ENCODE measurements at places on chromosomes 5 and 9.

DNA sequence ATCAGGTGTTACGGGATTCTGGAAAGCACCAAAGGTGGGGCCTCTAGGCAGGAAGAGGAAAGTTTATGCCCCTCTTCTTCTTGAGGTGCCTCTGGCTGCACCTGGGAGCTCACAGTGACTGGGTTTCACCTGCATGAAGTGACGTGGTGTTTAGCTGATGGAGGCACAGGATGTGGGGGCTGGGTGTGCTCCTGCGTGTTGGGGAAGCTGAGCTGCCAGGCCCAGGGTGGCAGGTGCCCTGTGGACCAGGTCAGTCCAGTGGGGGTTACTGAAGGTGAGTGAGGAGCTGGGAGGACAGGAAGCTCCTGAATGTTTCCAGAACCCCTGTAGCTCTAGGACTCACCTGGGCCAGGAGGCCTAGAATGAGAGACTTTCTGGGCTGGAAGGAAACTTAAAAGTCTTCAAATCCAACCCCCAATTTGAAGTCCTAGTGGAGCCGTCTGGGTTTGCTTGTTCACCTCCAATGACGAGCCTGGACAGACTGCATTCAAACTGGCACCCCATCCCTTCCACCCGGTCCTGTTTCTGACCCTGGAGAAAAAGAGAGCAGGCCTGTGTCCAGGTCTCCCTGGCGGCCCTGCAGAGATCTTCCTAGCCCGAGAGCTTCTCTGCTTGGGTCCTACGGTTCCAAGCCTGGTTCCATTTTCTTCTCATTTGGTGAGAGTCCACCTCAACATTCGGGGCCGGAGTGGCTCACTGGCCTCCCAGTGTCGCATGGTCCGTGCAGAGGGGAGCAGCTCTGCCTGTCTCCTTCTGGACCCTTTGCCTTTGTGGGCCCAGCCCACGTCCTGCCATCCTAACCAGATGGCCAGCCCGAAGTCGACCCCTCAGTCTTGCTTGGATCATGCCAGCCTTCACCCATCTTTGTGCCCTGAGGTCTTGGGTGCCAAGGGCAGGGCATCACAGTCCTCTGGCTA lies 22.3 kb downstream of the TRAF1 start:
- DNase-seq, result no peak

DNA sequence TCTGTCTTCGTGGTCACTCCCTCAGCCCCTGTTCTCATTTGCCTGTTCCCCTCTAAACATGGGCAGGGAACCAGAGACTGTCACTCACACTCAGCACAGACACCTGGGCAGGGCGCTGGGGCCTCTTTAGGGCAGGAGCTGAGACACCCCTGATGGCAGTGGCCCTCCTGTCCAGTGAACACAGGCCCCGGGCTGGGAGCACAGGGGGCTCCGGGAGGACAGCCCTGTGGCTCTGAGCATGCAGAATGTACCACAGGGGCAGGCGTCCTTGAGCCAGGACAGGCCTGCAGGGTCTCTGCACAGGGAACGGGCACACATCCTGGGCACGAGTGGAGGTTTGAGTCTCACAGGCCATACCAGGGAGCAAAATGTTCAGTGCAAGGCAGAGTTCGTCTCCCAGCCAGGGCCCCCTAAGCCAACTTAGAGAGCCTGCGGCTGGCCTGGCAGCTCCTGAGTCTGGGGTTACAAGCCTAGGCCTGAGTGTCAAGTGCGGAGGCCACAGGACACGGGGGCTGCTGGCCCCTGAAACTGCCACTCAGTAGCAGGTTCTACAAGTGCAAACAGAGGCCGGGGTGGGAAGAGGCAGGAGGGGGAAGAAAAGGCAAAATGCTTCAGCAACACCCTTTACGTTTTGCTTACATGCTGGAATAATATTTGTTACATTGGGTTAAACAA lies 55.9 kb upstream of the NKD2 start:
- no peak for DNase-seq

DNA sequence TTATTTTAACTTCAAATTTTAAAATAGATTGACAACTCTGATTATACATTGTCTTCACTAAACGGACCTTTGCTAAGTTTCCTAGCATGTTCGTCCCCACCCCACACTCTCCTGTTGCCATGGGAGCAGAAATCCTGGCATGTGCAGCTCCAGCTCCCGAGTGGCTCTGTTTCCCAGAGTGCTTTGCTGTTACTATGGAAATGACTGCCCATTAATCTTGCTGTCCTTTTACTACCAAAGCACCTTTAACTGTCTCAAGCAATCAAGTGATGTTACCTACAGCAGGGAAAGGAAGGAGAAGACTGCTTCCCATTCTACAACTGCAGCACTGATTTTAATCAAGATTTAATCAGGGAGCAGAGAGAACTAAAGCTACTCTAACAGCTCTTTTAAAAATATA lies 212.0 kb upstream of the KIF2A start:
- no peak for DNase-seq

DNA sequence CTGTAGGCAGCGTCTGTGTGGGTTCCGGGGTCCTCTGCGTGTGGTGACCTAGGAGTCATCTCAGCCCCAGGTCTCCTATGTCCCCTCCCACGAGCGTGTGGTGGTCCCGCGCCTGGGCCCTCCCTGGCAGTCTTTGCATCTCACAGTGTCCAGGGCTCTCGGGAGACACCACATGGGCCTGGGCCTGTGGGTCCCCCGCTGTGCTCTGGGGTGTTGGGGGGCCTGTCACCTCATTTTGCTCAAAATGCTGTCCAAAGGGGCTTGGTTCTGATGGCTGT lies 27.1 kb downstream of the CEP72 start:
- no peak for DNase-seq

GRCh38 chr5:135826221-135826525 lies 8.3 kb upstream of the SLC25A48 start:
- DNase-seq, result no peak

DNA sequence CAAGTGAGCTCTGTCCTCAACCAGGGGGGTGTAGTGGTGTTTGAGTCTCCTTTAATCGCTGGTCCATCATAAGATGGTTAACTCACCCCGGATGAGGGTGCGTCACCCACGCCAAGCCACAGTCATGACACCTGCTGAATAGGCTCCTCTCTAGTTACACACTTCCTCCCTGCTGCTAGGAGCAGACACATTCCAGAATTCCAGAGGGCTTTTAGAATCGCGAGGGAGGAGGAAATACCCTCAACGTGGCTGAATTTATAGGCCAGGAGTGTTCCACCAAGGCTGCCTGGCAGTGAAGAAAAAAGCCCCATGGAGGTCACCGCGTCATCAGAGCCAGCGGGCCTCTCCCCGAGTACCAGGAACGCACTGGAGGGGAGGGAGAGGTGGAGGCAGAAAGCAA lies 5.1 kb downstream of the GLRX start:
- DNase-seq, result peak; percentile 29

- DNase-seq, result peak; percentile 68
Measured at GRCh38 chr5:134371834-134372340, 518 bp downstream of the UBE2B start.

DNA sequence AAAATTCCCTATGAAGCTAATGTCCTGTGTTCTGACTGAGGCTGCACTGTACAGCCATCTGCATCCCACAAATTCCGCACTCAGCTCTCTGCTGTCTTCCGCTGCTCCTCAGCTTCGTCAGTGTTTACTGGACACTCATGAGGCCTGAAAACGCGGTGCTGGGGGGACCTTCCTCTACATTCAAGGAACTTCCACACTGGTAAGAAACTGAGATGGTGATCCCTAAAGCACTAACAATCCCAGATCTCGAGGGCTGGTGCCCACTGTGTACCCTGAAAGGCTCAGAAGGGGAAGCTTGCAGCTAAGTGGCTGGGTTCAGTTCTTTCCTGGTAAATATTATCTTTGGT lies 117.9 kb downstream of the NRG2 start:
- no peak for DNase-seq

- no peak for DNase-seq
Measured at GRCh38 chr9:82588301-82589180, 474.4 kb downstream of the RASEF start.

DNA sequence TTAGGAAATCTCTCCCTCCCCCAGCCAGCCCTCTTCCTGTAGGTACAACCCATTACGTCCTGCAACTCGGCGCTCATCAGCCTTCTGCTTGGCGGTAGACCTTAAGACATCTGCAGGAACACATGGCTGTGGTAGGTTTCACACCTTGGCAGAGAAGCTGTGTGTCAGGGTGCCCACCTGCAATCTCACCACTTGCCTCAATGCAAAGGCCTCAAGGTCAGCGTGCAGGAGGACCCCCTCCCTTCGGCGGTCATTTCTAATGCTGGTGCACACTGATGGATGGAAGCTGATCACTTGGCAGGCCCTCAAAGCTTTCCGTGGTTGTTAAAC lies 67.3 kb downstream of the CRB2 start:
- no peak for DNase-seq

GRCh38 chr5:58268268-58268667 lies 191.6 kb downstream of the PLK2 start:
- DNase-seq, result no peak

GRCh38 chr9:16624744-16625117 lies 245.7 kb downstream of the BNC2 start:
- DNase-seq, result no peak

DNA sequence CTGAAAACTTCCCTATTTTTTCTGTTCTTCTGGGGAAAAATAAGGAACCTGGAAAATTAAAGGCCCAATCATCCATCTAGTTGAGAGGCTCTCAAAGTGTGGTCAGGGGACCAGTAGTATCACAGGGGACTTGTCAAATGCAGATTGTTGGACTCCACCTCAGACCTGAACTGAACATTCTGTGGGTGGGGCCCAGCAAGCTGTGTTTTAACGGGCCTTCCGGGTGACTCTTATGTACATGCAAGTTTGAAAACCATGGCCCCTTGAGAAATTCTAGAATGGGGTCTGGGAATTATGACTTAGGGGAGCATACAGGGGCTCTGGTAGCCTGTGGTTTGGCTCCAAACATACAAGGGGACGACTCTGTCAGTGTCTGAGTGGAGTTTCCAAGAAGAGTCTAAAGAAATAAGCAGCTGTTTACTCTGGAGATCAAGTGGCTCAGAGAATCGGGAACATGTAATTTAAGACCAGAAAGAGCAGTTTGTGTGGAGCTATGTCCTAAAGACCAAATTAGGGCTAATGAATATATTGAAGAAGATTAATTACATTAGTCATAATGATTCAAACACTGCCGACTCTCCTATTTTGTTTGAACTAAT lies 177.4 kb downstream of the SLC28A3 start:
- no peak for DNase-seq

DNA sequence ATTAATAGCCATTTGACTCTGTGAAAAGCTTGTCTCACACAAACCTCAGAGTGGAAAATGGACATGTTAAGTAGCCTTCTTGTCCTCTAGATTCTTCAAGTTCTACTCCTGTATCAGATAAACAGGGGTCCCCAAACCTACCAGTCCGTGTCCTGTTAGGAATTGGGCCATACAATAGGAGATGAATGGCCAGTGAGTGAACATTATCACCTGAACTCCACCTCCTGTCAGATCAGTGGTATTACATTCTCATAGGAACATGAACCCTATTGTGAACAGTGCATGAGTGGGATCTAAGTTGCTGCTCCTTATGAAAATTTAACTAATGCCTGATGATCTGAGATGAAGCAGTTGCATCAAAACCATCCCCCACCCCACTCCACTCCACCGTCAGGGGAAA lies 136.3 kb downstream of the TMEM232 start:
- peak; percentile 55 for DNase-seq

Measured in Karpas-422 (cell line).